ENCODE measurements at places on chromosomes 7 and 10. TPM values are rescaled to one million over a fixed set of nuclear protein-coding genes. Genes with fewer than 3 reads are reported as not detected.
A peak's percentile ranks its signal among the peaks of the same experiment; 100 is the strongest.

PPP1R17 gene
- not detected for total RNA-seq

- no peak for DNase-seq
Observed at GRCh38 chr10:15712883-15713282, 6.8 kb downstream of the ITGA8 start.

DNA sequence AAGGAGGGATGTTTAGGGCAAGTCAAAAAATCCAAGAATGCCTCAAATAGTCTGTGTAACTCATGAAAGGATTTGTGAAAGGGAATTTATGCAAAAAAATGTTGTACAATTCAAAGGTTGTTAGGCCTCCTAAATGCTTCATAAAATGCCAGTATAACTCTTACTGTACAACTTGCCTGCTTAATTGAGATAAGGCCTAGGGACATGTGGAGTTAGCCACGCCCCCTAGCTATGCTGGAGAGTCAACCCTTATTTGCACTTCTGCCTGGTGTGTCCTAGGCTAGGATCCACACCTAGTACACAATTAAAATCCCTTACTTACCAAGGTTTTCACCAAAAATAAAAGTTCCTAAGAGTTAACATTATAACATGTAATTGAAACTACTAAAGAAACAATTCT, 77.2 kb downstream of the ZNF680 start:
- DNase-seq: no peak

DNA sequence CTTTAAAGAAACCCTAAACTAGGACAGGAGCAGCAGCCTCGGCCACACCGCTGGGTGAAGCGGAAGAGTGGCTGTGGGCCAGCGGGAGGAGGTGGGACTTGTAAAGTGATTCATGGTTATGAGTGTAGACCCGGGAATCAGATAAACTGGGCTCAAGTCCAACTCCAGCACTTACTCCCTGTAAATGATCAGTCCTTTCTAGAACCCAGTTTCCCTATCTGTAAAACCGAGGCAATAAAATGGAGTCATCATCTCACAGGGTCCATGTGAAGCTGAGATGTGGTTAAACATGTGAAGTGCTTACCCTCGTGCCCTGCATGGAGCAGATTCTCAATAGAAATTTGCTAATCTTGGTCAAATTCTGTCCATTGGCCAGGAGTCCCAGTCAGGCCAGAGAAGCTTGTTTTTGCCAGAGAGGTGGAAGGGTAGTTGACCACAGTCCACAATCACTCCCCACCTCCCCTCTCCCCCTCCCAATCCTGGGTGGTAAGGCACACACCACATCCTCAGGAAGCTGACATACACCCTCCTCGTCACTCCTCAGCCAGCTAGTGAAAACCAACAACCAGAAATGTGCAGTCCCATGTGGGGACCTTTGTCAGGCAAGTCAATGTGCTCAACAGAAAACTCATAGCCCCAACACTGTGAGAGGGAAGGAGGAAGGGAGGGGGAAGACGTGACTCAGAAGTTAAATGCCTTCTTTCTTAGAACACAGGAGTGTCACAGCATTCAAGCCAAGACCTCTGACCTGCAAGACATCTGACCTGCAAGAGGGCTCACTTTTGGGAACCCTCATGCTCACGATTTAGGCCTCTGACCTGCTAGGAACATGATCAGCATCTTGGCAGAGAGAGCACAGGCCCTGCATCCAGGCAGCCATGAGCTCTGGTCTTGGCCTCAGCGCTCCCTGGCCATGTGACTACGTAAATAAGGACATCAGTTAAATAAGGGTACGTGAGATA, 145.1 kb downstream of the PLXNA4 start:
- DNase-seq: peak; percentile 23

CYCS gene
- 68.0 TPM for total RNA-seq

SLC26A4 gene
- 0.27 TPM for total RNA-seq

DNA sequence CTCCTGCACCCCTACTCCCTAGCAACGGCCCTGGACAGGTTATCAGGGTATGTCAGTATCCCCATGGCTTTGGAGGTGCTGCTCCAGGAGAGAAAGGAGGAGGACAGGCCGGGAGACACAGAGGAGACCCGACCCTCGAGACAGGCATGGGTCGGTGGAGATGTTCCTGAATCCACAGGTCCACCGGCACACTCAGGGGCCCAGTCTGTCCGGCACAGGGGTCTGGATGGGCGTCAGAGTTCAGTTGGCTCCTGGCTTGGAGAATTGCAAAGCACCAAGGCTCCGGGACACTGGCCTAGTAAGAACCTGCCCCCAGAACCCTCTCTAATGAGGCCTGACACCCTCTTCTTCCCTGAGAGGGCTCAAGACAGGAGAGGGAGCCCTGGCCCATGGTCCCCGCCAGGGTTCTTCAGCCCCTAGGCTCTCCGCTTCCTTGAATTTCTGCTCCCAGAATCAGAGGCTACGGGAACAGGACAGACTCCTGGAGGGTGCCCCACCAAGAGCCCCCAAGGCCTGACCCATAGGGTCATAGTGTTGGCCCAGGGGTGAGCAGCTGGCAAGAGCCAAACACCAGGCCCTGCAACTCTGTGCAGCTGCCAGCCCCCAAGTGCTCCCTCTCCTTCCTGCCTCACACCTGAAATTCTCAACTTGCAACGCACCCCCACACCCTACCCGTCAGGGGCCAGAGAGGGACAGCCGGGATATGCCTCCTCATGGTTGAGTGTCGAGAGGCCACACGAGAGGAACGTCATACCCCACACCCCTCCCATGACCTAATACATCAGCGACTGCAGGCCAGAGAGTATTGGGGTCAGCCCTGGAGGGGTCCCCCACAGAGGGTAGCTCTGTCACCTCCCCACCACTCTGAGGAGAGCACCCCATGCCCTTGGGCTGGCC, 5.5 kb upstream of the IRF5 start:
- DNase-seq: peak; percentile 37

DNA sequence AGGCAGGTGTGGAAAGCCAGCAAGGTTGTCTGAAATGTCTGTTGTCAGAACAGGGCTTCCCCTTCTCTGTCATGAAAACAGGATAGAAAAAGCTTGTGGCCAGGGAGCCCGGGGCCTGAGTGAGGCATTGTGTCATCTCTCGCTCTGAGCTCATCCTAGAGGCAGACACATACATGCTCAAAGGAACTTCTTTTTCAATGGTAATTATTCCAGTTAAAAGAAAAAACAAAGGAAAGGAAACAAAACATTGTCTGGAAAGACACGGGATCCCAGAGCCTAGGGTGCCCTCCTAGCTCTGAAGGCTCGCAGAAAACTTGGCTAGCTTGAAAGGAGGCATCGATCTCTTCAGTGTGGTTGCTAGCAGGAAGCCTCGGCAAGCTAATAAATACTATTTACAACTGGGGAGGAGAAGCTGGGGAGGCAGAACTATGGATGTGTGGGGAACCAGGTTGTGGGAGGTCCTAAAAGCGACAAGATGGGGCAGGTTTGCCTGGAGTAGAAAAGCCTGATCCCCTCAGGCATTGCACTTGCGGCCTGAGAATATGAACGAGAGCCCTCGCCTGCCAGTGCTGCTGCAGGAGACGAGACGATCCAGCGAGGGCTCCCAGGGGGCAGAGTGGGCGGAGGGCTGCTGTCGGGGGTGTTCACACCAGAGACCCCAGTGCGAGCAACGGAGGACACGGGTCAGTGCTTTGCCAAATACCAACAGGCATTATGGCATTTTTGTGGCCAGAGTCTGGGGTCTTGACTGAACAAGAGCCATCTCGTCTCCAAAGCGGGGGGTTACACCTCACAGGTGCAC, 32.8 kb upstream of the DGKI start:
- no peak for DNase-seq

DNA sequence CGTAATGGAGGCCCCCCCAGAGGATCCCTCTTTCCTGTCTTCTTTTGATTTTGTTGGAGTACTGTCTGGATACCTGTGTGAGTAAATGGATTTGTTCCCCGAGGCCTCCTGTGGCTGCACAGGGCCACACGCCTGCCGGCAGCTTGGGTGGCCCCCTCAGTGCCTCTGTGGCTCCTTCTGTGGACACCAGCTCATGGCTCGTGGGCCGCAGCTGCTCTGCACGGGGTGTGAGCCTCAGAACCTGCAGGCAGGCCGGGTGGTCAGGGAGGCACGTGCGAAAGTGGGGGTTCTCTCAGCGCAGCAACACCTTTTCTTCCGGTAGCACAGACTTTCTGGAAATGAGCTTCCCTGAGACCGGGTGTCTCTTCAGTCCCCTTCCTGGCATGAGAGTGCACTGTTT, 70.3 kb downstream of the WDR37 start:
- DNase-seq: no peak

EMX2 gene
- total RNA-seq: not detected

DNA sequence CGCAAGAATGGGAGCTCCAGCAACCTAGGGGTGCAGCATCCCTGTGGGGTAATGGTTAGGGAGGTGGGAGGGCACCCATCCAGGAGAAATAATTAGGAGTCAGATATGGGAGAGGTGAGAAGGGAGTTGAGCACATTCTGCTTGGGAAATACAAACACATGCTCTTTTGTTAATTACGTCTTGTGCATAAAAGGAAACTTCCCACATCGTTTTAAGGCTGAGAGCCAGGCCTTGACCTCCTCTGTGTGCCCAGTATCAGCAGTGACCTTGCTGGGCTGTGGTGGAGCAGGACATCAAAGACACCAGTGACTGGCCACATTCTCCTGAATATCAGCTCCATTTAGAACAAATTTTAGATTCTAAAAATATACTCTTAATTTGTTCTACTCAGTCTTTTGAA, 22.6 kb downstream of the AKR1C4 start:
- DNase-seq: no peak

LBX1 gene
- not detected for total RNA-seq

DNA sequence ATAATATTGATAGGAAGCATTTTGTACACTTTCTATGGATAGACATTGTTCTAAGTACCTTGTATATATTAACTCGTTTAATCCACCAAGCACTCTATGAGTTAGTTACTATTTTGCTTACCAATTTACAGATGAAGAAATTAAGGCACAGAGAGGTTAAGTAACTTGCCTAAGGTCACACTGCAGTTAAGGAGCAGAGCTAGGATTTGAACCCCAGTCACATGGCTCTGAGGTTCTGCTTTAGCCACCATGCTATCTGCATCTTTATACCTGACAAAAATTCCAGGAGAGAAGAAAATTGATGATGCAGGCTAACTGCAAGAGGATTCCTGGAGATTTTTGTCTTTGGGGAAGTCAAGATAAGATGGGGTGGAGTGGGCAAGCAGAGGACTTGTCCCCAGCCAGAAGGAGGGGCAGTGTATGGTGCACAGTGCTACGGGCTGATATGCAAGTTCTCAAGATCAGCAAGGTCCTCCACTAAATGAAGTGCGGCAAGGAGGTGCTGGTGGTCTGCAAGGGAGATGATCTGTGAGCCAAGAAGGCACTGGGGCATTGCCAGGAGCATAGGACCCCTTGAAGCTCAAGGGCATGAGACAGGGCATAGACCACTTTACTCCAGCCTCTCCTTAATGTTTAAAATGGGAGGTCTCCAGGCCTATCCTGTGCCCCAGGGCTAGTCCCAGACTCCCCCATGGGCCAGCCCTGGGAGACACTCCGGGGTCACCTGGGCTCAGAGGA, 430.6 kb downstream of the RPS24 start:
- no peak for DNase-seq

DNA sequence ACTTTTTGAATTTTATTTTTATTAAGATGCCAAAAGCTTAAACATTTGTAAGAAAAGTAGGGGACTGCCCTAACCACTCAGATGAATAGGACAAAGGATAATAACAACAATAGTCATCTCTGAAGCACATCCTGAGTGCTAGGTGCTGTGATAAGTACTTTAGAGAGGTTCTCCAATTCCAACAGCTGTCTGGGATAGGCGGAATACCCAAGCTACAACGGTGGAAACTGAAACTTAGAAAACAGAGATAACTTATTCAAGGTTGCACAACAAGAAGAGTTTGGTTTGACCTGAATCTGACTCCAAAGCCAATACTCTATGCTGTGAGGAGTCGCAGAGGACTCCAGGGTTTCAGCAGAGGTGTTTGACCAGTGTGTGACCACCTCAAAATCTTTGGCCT, 2.0 kb downstream of the RTKN2 start:
- no peak for DNase-seq

DNA sequence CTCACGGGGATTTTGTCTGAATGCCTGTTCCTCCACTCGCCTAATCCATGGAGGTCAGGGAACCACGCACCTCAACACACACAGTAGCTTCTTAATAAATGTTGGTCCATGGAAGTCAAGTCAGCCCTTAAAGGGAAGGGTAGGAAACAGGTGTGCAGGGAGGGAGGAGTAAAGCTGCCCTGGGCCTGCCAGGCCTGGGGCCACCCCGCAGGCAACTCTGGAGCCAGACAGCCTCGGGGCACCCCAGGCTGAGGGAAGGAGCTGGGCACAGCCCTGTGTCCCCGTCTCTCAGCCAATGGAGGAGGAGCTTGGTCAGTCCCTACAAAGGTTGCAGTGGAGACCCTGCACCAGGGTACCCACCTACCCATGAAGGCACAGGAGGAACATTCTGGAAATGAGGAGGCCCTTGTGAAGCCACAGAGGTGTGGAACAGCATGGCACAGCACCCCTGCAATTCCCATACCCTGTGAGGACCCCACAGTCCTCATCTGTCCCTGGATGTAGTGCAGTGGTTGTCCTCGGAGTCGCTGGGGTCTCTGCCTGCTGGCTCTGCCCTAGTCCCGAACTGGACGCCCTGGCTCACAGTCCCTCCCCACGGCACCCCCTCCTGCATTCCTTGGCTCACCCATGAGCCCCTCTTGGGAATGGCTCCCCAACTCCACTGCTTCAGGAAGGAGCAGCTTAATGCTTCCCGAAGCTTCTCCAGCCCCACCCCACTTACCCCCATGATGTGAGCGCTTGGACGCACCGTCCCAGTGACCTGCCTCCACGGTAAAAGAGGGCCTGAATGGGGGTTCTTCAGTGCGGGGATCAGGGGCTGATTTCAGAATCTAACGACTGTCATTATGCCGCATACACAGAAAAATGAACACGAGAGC, 79.2 kb upstream of the INSIG1 start:
- DNase-seq: peak; percentile 14

STK32C gene
- 5.5 TPM for total RNA-seq

- DNase-seq: no peak
Observed at GRCh38 chr10:95525033-95525418, 36.1 kb downstream of the SORBS1 start.

POM121 gene
- 24.0 TPM for total RNA-seq

DNA sequence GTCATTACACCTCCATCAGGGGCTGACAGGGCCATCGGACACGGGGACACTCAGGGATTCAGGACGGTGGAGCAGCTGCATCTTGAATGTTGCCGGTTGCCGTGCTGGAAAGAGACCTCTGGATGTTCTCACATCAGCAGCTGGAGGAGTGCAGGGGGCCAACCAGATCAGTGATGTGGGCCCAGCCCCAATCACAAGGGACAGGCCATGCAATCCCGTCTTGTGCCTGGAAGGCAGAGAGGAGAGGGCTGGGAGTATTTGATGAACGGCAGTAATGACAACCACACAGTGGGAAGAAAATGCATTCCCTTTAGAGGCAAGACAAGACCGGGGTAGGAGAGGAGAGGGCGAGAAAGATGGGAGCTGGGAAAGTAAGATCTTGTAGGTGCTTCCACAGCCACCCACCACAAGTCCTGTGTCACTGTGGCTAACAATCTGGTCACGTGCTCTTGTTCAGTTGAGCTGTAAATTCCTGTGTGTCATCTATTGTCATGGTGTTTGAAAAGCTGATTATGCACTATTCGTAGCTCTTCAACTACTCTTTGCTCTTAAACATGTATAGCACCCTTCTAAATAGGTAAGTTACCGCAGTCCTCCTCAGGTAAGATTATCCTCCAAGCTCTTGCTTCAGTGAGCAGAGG, 85.9 kb upstream of the LEP start:
- no peak for DNase-seq

PRR15 gene
- 153 TPM for total RNA-seq

- DNase-seq: no peak
Observed at GRCh38 chr10:93921338-93921737, 27.6 kb downstream of the SLC35G1 start.
